ENCODE measurements at places on chromosomes 6 and 20.

- DNase-seq, result no peak
Observed at GRCh38 chr6:132752255-132752654, 5.4 kb downstream of the VNN2 start.

- peak; percentile 64 for DNase-seq
Observed at GRCh38 chr20:20134941-20135575, 82.7 kb downstream of the CFAP61 start.

- DNase-seq, result no peak
Observed at GRCh38 chr6:156869980-156870398, 92.8 kb downstream of the ARID1B start.

- DNase-seq, result no peak
Observed at GRCh38 chr6:52276130-52276529, 8.4 kb downstream of the MCM3 start.

GRCh38 chr6:129138739-129139405, 255.9 kb downstream of the LAMA2 start:
- DNase-seq, result no peak

GRCh38 chr6:119856136-119856535, 506.6 kb upstream of the MAN1A1 start:
- no peak for DNase-seq

Measured in dermis microvascular lymphatic vessel endothelial cell (primary cell).